Trophoblast cell (in vitro differentiated cells and primary cell): ENCODE measurements at places on chromosomes 4 and X.

- H3K36me3 ChIP-seq = peaks cover 10% of the 10 kb centered on the region
- peak overlapping the region; percentile 71 for H3K27ac ChIP-seq
- H3K4me3 ChIP-seq = no peak overlapping the region
- peaks cover 10% of the 10 kb centered on the region for H3K4me1 ChIP-seq
- peak; percentile 74 for DNase-seq
These were observed 51.8 kb downstream of the LRP2BP start for GRCh38 chr4:185343726-185344581.

DNA sequence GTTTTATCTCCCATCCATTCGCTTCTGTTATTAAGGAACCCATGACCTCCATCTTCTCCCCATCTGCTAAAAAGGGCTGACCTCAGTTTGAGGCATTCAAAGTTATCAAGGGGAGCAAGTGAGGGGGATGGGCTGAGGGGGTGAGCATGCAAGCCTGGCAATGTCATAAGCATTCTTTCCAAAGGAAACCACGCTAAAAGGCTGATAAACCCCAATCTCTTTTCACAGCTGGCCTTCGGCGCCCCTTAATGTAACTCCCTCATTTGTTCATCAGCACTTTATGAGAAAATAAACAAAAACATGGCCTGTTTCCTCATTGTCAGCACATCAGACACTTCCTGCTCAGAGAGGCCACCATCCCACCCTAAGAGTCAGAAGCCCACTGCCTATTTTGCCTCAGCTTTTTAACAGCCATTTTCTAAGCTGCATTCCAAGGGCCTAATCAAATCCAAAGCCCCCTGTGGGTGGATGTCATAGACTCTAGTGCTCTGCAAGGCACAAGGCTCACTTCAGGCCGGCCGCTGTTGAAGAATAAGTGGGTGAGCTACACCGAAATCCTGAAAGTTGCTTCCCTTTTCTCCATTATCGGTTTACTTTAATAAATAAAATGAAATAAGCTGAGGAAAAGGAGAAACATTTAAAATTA, 92.0 kb upstream of the SRD5A3 start:
- no peak overlapping the region for H3K27ac ChIP-seq
- no peak overlapping the region for H3K4me3 ChIP-seq
- H3K36me3 ChIP-seq = no peaks in the 10 kb centered on the region
- no peak for DNase-seq
- H3K27me3 ChIP-seq = no peaks in the 10 kb centered on the region
- peaks cover 10% of the 10 kb centered on the region for H3K4me1 ChIP-seq

DNA sequence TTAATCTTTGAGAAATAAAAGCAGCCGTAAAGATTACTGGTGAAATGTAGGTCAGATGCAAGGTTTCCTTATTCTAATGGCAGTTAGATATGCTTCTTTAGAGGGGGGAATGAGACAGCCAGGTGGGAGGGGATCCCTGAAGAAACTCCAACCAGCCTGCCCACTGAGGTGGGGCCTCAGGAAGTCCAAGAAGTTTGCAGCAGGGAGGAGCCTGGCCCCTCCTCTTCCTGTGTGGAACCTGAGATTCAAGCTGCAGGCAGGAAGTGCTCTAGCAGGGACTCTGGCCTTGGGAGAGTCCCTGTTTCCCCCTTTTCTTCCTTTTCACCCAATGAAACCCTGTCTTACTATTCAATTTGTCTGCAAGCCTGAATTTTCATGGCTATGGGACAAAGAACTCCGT, 101.4 kb upstream of the SLITRK2 start:
- H3K4me3 ChIP-seq = no peak overlapping the region
- DNase-seq = no peak
- H3K36me3 ChIP-seq = no peaks in the 10 kb centered on the region
- no peak overlapping the region for H3K27ac ChIP-seq
- no peaks in the 10 kb centered on the region for H3K27me3 ChIP-seq
- H3K4me1 ChIP-seq = no peaks in the 10 kb centered on the region

GRCh38 chrX:42248226-42248625, 324.9 kb upstream of the CASK start:
- peaks cover 2% of the 10 kb centered on the region for H3K4me1 ChIP-seq
- no peaks in the 10 kb centered on the region for H3K27me3 ChIP-seq
- no peak overlapping the region for H3K27ac ChIP-seq
- H3K36me3 ChIP-seq = no peaks in the 10 kb centered on the region

DNA sequence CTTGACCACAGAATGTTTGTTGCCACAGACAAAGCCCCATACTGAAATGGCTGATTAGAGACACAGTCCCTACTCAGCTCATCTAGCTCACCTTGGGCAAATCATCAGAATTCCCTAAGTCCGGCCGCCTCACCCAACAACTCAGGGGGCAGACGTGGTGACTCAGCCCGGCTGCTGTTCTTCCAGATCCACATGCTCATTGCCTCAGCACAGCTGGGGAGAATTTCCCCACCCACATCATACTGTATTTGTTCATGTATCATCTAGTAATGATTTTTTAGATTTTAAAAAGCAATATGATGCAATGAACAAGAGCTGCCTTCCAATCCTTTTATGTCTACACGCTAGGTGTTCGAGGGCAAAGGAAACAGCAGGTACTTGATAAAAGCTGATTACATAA, 333.8 kb upstream of the TENM3 start:
- peaks cover 2% of the 10 kb centered on the region for H3K4me1 ChIP-seq
- peak; percentile 10 for DNase-seq
- no peak overlapping the region for H3K4me3 ChIP-seq
- H3K27me3 ChIP-seq = no peaks in the 10 kb centered on the region

DNA sequence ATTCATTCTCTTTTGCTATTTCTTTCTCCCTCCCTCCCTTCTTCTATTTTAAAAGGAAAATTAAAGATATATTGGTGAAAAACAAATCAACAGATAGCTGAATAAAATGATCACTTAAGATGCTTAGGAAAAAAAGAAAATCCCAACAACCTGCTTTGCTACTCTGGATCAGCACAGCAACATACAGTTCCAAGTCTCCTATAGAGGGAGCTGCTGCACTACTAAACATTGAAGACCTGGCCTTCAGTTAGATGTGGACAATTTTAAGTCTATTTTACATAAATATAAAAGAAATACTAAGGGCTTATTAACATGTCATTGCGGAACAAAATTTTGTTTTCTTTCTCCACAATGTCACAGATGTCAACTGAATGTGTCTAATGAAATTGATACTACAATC, 226.4 kb downstream of the MAGEB5 start:
- no peak overlapping the region for H3K4me3 ChIP-seq
- no peaks in the 10 kb centered on the region for H3K4me1 ChIP-seq
- H3K36me3 ChIP-seq = no peaks in the 10 kb centered on the region
- H3K27ac ChIP-seq = no peak overlapping the region

DNA sequence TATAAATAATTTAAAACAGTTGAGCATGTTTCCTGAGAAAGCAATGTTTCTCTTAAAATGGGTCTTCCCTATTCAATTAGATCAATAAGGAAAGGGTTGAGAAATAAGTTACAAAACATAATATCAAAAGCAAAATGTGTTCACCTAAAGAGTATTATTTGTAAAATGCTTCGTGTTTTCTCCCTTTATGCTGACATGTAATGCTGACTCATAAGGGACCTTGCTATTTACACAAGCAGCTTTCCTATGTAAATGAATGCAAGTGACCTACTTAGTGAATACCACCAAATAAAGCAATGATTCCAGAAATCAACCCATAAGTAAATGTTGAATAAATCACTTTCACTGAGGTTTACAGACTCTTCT, 91.5 kb downstream of the ELOVL6 start:
- DNase-seq = peak; percentile 73
- H3K36me3 ChIP-seq = no peaks in the 10 kb centered on the region
- no peak overlapping the region for H3K27ac ChIP-seq
- H3K4me3 ChIP-seq = no peak overlapping the region
- H3K27me3 ChIP-seq = no peaks in the 10 kb centered on the region

- no peak overlapping the region for H3K27ac ChIP-seq
- H3K4me1 ChIP-seq = no peaks in the 10 kb centered on the region
- H3K4me3 ChIP-seq = no peak overlapping the region
- H3K27me3 ChIP-seq = no peaks in the 10 kb centered on the region
- no peak for DNase-seq
These were observed 17.9 kb upstream of the NSUN7 start for GRCh38 chr4:40731792-40732245.

DNA sequence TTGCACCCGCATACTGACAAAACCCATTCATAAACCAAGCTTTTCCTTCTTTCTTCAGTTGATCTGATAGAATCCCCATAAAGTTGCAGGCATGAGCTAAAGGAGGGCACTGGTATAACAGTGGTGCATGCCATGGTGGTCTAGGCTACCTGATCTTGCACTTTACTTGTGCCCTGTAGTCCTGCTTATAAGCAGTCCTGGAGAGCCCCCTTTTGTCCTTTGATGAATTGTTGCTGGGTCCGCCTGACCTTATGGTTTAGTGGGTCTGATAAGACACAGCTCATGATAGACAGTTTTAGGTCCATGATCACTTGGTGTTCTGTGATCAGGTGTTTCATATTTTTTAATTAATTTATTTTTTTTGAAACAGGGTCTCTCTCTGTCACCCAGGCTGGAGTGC, 19.7 kb downstream of the CCDC160 start:
- H3K4me3 ChIP-seq = no peak overlapping the region
- DNase-seq = no peak
- H3K27me3 ChIP-seq = no peaks in the 10 kb centered on the region

DNA sequence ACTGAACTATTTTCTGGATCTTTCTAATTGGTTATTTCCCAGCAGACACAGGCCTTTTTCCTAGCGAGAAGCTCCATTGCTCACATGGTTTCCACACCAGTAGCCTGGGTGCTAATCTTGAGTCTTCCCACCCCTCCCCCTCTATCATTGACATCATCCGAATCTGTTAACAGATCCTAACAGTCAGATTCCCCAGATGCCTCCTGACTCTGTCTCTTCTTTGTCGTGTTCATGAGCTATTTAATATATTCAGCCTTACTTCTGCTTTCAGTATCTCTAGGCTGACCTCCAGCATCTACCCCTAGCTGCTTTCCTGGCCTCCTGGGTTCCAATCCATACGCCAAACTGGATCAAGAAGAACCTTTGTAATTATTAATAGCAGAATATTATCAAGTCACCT, 85.0 kb downstream of the CLNK start:
- no peaks in the 10 kb centered on the region for H3K36me3 ChIP-seq
- H3K27ac ChIP-seq = no peak overlapping the region
- H3K4me1 ChIP-seq = no peaks in the 10 kb centered on the region

DNA sequence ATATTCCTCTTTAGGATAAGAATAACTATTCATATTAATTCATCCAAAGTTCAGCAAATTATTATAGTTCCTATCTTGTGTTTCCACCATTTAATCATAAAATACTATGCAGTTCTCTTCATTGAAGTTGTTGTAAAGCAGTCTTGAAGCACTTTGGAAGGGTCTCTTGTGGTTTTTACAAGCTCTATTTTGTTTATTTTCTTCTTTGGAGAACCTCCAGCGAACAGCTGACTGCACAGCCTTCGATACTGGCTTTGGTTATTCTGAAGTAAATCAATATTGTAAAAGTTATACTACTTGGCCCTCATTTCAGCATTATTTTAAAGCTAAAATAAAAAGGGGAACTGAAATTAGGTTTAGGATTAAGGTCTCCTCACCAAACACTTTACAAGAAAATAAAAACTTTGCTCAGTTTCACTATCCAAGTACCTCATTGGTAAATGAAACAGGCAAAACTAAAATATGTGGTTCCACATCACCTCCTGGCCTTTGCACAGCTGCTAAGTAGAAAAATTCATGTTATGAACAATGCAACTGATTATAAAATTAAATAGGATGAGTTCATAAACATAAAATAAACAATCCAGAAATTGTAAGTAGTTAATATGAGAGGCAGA, 1629.2 kb upstream of the ADGRL3 start:
- no peak overlapping the region for H3K27ac ChIP-seq
- H3K27me3 ChIP-seq = no peaks in the 10 kb centered on the region
- no peak overlapping the region for H3K4me3 ChIP-seq
- DNase-seq = no peak

GRCh38 chr4:177119691-177120090, 190.0 kb upstream of the NEIL3 start:
- no peak overlapping the region for H3K4me3 ChIP-seq
- no peaks in the 10 kb centered on the region for H3K27me3 ChIP-seq
- no peak overlapping the region for H3K27ac ChIP-seq
- no peaks in the 10 kb centered on the region for H3K36me3 ChIP-seq
- H3K4me1 ChIP-seq = no peaks in the 10 kb centered on the region

GRCh38 chr4:8376361-8377102, 64.0 kb downstream of the ACOX3 start:
- H3K4me3 ChIP-seq = no peak overlapping the region
- no peak for DNase-seq
- H3K27me3 ChIP-seq = no peaks in the 10 kb centered on the region
- H3K36me3 ChIP-seq = peaks cover 32% of the 10 kb centered on the region
- no peaks in the 10 kb centered on the region for H3K4me1 ChIP-seq
- no peak overlapping the region for H3K27ac ChIP-seq

DNA sequence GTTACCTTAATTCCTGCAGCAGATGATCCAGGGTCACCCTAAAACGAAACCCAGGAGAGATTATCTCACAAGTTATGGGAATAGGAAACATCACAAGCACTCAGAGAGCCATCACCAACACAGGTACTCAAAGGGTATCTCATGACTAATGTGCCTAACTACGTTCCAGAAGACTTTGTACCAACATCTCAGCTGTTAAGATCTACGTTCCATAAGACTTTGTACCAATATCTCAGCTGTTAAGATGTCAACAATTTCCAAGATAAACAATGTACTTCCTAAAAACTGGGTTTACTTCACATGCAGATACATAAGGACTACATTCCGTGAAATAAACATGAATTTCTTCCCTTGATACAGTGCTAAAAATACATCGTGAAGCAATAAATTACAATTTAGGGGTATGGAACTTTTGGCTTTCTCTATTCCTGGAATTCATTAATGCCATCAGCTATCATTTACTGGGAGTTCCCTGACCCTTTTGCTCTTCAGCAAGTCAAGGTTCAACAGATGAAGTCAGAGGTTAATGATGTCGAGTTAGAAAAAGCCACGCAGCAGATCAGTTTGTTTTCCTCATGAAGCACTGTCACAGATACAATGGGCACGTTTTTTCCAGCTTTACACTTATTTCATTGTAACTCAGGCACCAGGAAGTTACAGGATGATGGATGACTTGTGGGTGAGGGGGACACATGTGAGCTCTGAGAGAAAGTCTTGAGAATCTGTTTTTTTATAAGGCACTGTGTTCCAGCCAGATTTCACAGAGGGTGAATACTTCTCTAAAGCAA, 127.0 kb upstream of the ETNPPL start:
- no peaks in the 10 kb centered on the region for H3K4me1 ChIP-seq
- H3K4me3 ChIP-seq = no peak overlapping the region
- no peaks in the 10 kb centered on the region for H3K36me3 ChIP-seq
- no peak for DNase-seq
- H3K27ac ChIP-seq = no peak overlapping the region

DNA sequence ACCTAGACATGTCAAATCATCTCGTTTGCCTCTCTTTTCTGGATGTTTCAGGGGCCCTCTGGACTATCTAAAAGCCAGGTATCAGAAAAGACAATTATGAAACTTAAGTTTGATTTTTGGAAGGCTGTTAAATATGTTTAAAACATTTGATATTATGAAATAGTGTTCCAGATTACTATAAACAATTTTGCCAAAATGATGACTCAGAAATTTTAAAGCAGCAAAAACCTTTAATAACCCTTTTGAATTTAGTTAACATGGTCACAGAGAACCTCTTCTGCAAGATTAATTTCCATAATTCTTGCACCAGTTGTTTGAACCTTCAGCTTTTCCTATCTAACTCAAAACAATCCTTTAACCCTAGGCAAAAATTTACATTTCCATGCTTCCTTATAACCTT, 18.8 kb upstream of the FAM47E start:
- no peak for DNase-seq
- H3K27ac ChIP-seq = no peak overlapping the region
- H3K4me3 ChIP-seq = no peak overlapping the region
- peaks cover 4% of the 10 kb centered on the region for H3K36me3 ChIP-seq
- H3K4me1 ChIP-seq = peaks cover 3% of the 10 kb centered on the region
- no peaks in the 10 kb centered on the region for H3K27me3 ChIP-seq
